ENCODE measurements at places on chromosomes 16 and 17.

DNA sequence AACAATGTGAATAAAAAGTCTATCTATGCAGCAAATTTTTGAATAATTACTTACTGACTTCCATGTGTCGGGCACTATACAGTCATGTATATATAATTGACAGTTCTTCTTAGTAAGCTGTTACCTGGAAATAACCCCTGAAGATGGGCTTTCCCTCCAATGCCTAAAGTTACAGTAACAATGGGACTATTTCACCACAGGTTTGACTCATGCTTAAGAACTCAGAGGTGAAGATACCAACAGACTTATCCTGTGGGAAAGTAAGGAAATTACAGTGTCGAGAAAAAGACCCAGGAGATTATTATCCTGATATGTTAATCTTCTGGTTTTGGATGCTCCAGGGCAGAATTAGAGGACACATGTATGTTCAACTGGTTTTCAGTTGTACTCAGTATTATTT lies 601.5 kb upstream of the SOX9 start:
- no peak for DNase-seq

- DNase-seq, result no peak
These were observed 203.3 kb downstream of the ZNF423 start for GRCh38 chr16:49652456-49653172.

DNA sequence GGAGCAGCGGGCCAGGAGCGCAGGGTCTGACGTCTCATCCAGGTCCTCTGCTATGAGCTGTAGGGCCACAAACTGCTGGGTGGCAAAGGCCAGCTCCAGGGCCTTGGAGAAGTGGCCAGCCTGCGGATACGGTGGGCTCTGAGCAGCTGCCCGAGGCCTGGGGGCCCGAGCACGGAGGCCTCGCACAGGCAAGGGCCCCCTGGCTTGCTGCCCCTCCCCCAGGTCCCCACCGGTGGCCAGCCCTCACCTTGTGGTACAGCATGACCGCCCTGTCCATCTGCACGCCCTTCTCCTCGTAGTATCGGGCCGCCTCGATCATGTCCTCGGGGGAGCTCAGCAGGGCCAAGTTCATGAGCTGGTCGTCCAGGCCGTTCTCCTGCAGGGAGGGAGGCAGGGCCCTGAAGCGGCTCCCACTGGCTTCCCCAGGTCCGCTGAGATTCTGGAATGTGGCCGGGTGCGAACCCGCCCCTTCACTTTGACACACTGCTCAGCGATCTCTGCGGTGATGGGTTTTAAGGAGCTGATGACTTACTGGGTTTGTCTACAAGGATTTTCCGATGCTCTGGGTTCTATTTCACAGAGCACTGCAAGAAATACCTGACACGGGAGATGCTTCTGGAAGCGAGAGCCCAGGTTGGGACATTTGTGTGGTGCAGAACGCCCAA lies 9.8 kb upstream of the TMEM204 start:
- no peak for DNase-seq

- no peak for DNase-seq
These were observed 32.6 kb downstream of the SHISA6 start for GRCh38 chr17:11273596-11273995.

GRCh38 chr16:76193906-76194615 lies 83.1 kb upstream of the CNTNAP4 start:
- DNase-seq, result no peak

DNA sequence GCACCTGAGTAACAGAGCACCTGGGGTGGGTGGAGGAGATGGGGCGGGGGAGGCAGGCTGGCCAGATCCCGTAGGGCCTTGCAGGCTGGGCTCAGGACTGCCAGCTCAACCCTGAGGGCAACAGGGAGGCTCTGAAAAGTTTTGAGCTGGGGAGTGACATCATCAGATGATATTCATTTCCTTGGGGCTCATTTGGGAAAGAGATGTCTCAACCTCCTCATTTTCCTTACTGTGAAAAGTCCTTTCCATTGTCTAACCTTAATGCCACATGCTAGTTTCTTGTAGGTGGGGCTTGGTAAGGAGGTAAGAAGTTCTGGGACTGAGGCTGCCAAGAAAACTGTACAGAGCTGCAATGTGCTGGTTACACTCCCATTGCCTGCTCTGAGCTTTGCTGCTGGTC lies 3.7 kb downstream of the TNS4 start:
- DNase-seq, result no peak

DNA sequence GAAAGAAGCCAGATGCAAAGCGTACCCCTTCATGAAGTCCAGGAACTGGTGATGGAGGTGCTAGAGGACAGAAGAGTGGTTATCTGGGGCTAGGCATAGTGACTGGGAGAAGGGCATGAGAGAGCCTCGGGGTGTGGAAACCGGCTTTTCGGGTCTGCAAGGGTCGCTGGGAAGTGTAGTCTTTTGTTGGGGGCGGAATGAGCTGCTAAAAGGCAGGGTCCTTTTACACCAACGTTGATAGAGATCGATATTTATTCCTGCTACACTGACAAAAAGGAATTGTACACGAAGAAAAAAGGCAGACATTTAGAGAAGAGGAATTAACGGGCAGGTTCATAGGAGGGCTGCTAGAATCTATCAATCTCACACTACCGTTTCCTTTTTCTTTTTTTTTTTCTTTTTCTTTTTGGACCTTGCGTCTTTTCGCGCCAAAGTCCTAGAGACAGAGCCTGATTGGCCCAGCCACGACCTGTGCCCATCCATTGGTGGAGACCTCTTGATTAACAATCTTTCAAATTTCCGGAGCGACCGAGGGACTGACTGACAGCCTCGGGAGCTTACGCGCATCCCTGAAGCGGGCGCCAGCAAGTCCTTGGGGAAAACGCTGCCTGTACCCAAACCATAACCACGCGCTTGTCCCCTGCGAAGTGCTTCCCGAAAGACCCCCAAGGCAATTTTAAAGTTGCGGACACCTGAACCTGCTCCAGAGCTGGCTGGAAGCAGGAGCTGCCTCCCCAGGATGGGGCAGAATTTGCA lies 27.7 kb upstream of the DHRS7B start:
- peak; percentile 18 for DNase-seq
